ENCODE measurements at places on chromosomes 13 and 19. TPM values are rescaled to one million over a fixed set of nuclear protein-coding genes. Genes with fewer than 3 reads are reported as not detected.

The KCNC3 gene
- total RNA-seq = 3.2 TPM

The PRR12 gene
- total RNA-seq = 62.1 TPM

The FGF21 gene
- not detected for total RNA-seq

The SIGLEC12 gene
- not detected for total RNA-seq

The AP1M2 gene
- total RNA-seq = not detected

The UNC13A gene
- not detected for total RNA-seq

The SIGLEC9 gene
- total RNA-seq = 15.3 TPM

The UBL3 gene
- 29.6 TPM for total RNA-seq

The IL27RA gene
- total RNA-seq = 38.4 TPM

The RPS19 gene
- 1,709 TPM for total RNA-seq

The METTL21C gene
- total RNA-seq = not detected

The ZNF285 gene
- total RNA-seq = 2.2 TPM

The TRPC4 gene
- total RNA-seq = not detected

The AXL gene
- total RNA-seq = 0.70 TPM

The BICRA gene
- 37.4 TPM for total RNA-seq

The MAST3 gene
- 101 TPM for total RNA-seq

The SGCG gene
- total RNA-seq = not detected

The ANKRD24 gene
- total RNA-seq = 0.65 TPM

The SYNGR4 gene
- not detected for total RNA-seq

The PIAS4 gene
- total RNA-seq = 25.4 TPM

The ACP7 gene
- not detected for total RNA-seq

The NCR1 gene
- 213 TPM for total RNA-seq

The PLIN4 gene
- total RNA-seq = not detected

The SMIM44 gene
- total RNA-seq = not detected

The ZAR1L gene
- not detected for total RNA-seq

The TSKS gene
- 2.4 TPM for total RNA-seq

The SLC1A6 gene
- not detected for total RNA-seq

The VASP gene
- total RNA-seq = 237 TPM

The TMEM38A gene
- 0.89 TPM for total RNA-seq

The PSG3 gene
- not detected for total RNA-seq

The SGTA gene
- 35.2 TPM for total RNA-seq

The TNFSF9 gene
- 5.6 TPM for total RNA-seq

The ZNF345 gene
- total RNA-seq = 10.0 TPM

The CDC16 gene
- 70.7 TPM for total RNA-seq

Measured in natural killer cell (primary cell).